ENCODE measurements at places on chromosomes 3 and 15. TPM values are rescaled to one million over a fixed set of nuclear protein-coding genes. Genes with fewer than 3 reads are reported as not detected.

The GOLGA6L4 gene
- 5.1 TPM for total RNA-seq

The GRK7 gene
- not detected for total RNA-seq

The C15orf39 gene
- total RNA-seq = 20.1 TPM

DNA sequence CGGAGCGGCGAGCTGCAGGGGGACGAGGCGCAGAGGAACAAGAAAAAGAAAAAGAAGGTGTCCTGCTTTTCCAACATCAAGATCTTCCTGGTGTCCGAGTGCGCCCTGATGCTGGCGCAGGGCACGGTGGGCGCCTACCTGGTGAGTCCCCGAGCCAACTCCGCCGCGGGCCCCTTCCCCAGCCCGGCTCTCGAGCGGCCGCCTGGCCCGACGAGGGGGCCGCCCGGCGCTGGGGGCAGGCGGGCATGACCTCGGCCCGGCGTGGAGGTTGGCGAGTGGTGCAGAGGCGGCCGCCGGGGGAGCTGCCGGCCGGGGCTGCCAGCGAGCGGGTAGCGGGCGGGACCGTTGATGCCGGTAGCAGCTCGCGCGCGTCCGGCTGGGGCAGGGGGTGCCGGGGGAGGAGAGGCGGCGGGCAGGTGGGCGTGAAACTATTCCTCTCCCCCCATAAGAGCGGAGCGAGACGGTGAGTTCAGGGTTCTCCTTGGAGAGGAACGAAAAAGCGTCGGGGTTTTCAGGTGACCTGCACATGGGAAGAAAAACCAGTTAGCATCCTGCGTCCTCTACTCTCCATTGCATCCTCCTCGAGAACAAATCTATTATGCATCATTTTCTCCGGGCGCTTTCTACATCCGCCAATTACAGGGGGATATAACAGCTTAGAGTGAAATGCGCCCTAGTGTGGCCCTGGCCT lies 585 bp downstream of the SLCO3A1 start:
- no peaks in the 10 kb centered on the region for H3K36me3 ChIP-seq
- peaks cover 8% of the 10 kb centered on the region for H3K4me1 ChIP-seq
- peak overlapping the region; percentile 62 for H3K4me3 ChIP-seq

Measured in osteocyte (in vitro differentiated cells).